ENCODE measurements at places on chromosomes 13 and 19.

DNA sequence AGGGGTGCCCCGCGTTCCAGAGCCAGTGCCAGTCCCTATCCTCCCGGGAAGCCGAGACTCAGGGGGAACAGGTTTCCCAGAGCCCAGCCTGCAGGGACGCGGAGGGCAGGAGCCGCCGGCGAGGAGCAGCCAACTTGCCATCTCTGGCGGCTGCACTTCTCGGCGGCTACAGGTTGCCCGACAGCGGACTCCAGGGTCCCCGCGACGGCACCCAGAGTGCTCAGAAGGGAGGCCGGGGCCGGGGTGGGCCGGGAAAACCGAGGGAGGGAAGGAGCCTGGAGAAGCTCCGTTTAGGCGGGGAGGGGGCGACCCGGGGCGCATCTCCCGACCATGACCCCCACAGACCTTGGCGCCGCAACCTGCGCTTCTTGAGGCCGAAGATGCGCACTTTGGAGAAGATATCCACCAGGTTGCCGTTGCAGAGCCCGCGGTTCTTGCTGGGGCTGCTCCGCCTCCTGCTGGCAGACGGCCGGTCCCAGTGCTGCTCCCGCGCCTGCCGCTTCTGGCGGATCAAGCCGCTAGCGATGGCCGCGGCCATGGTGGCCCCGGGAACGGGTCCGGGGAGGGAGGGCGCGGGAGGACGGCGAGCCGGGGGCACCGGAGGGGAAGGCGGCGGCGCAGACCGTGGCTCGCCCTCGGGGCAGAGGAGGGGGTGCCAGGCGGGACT, 463.8 kb downstream of the ITGBL1 start:
- peak; percentile 8 for DNase-seq

DNA sequence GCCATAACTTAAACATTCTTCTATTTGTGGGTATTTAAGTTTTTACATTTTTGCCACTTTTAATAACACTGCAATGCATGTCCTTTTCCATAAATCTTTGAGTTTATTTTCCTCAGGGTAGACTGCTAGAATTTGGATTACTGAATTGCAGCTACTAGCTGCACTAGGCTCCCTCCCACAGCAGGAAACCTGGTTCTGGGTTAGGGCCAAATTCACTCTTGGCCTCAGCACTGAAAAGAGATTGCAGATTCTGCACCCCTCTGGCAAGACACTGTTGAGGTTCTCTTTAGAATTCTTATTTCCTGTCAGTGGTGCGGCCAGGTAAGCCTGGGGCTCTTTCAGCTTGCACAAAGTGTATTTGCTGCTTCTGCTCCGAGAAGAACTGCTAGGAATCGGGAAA, 155.7 kb downstream of the ENOX1 start:
- no peak for DNase-seq

- DNase-seq, result peak; percentile 93
Measured at GRCh38 chr19:48333467-48334384, 8.4 kb downstream of the EMP3 start.

DNA sequence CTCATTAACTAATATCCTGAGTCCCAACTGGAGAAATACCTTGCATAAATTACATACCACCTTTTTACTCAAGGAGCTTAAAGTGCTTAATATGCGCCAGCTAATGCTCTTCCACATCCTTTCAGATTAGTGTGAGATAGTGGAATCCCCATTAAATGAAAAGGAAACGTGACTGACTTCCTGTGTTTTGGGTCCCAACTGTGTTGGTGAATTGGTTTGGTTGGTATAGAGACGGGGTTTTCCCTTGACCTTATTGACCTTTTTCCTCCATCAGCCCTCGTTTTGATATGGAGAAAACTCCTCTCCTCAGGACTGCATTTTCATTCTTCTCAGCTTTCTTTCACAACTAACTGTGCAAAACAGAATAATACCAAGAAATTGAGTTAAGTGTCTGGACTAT, 163.5 kb downstream of the PAN3 start:
- DNase-seq, result no peak

DNA sequence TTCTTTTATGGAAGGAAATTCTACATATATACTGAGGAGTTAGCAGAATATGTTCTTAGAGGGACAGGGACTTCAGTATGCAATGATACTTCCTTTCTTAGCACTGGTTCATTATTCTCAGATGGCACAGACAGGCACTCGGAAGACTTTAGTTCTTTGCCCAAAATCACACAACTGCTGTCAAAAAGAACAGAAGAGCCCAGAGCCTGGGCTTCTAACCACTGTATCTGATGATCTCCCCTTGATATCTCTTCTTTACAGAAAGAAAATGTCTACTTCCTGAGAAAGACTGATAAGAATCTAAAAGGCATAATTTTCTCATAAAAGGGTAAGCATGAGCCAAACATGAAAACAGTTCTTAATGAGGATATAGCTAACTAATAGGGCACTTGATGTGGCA, 2034.2 kb upstream of the PRR20A start:
- DNase-seq, result no peak

- DNase-seq, result no peak
Measured at GRCh38 chr19:8194528-8195267, 14.5 kb upstream of the CERS4 start.

GRCh38 chr19:43780706-43781525, at the start of gene KCNN4:
TSS of gene KCNN4 (minus strand) at chr19:43780973. CDS start at chr19:43780861, 112 bp downstream.
- no peak for DNase-seq

- peak; percentile 32 for DNase-seq
Measured at GRCh38 chr13:114229506-114229905, 5.2 kb upstream of the CDC16 start.

DNA sequence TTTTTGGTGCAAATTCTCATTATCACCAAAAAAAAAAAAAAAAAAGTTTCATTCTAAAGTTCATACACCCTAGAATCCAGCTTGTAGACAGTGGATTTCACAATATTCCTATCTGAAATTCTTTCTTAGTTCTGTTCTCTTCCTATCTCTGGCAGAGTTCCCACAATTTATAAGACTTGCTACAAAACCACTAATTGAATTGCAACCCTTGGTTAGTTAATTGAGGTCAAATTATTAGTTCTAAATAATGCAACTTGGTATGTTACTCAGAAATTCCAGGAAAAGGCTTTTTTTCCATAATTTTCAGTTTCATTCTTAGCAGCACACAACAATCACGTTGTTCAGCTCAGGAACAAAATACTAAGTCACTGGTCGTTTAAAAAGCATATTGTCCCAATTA, 58.5 kb downstream of the SPATA13 start:
- DNase-seq, result no peak

DNA sequence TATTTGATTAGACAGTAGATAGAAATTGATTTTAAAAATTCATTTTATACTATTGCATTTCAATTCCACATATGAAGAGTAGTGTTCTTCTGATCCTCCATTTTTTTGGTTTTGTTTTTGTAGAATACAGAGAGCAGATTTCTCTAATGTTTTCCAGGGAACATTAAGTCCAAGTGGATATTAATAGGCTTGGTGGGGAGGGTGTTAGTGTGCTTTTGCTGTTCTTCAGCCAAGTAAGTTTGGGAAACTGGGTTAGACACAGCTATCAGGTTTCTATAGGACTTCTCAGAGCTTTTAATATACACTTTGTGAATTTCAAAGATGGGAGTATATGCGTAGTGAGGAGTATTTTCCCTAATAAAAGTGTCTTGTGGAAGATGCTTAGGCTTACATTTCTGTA, 21.8 kb downstream of the NAA16 start:
- DNase-seq, result no peak

- DNase-seq, result no peak
Measured at GRCh38 chr13:76148926-76149325, 512.8 kb downstream of the LMO7 start.

DNA sequence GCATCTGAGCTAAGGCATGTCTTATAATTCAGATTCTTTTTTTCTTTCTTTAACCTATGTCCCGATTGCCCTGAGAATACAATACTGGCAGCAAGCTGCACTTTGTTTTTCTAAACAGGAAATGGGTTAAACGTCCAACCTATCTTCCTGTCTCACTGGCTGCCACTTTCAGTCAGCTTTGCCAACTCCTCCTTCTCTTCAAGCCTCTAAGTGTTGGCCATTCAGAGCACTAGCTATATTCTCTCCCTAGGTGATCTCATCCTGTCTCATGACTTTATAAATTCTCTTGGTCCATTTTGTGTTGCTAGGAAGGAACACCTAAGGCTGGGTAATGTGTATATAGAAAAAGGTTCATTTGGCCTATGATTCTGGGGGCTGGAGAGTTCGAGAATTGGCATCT, 109.5 kb upstream of the TSC22D1 start:
- DNase-seq, result no peak

GRCh38 chr13:85590231-85590931, 208.8 kb downstream of the SLITRK6 start:
- DNase-seq, result no peak

DNA sequence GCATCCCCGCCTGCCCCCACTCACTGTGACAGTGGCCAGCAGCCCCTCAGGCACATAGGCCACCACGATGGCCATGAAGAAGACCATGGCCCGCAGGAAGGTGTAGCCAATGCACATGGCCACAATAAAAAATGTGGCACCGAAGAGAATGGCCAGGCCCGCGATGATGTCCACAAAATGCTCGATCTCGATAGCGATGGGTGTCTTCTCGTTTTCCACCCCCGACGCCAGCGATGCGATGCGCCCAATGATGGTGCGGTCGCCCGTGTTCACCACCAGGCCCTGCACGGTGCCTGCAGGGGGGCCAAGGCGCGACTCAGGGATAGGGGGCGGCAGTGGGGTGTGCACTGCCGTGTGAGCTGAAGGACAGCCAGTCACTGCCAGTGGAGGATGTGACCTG, 3.7 kb downstream of the ATP4A start:
- DNase-seq, result no peak

DNA sequence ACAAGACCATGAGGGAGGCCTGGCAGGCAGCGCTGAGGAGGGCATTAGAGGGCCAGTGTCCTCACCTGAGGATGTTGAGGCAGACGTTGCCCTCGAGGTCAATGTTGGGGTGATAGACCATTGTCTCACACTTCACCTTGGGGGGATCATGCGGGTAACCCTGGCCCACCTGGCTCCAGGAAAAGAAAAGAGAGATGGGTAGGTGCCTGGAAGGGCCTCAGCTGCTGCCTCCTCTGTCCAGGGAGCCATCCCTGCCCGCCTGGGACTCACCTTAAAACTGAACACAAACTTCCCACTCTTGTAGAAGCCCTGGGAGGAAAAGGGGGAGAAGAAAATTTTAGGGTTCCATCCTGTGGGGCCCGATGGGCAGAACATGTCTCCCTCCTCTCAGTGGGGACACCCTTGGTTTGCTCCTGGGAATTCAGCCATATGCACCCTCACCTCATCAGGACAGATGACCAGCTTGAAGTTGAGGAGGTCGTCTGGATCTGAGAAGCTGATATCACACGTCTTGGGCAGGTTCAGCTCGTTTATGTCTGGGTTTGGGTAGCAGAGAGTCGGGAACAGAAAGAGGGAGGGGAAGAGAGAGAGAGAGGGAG, 1.7 kb downstream of the UBE2M start:
- DNase-seq, result no peak
